Stimulated activated CD8-positive, alpha-beta memory T cell treated with anti-CD3 and anti-CD28 coated beads, Interleukin-4, amount 100 ng/mL, for 1 hour (primary cell): ENCODE measurements at places on chromosomes 1 and 21.

- no peak for DNase-seq
Measured at GRCh38 chr1:172837816-172838679, 179.1 kb downstream of the FASLG start.

- DNase-seq, result no peak
Measured at GRCh38 chr1:40699787-40700186, 8.3 kb downstream of the NFYC start.

DNA sequence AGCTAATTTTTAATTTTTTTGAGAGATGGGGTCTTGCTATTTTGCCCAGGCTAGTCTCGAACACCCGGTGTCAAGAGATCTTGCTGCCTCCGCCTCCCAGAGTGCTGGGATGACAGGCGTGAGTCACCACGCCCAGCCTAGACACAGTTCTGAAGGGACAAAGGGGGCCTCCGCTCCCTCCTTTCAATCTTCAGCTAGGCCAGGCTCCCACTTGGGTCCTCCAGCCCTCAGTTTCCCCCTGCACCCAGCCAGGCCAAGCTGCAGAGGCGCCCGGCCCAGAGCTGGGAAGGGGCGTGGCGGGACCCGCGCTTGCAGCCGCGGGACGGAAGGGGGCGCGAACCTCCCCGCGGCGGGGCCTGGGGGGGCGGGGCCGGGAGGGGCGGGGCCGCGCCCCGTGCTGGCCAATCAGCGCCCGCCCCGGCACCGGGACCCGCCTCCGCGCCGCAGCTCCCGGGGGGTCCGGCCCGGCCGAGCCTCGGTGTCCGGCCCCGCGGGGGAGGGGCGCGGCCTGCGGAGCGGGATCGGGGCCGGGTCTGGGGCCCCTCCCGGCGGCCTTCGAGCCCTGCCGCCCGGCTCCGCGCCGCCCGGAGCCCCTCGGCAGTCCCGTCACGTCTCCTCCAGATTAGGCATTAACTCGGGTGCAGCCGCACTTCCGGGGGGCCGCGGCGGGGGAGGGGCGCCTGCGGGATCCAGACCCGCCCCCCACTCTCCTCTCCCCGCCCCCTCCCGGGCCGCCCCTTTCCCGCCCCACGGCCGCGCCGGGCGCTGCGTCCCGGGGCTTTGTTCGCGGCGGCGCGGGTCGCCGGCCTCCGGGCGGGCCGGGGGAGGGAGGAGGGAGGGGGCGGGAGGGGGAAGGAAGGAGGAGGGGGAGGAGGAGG is 559 bp upstream of the AGRN start:
- DNase-seq, result peak; percentile 43

DNA sequence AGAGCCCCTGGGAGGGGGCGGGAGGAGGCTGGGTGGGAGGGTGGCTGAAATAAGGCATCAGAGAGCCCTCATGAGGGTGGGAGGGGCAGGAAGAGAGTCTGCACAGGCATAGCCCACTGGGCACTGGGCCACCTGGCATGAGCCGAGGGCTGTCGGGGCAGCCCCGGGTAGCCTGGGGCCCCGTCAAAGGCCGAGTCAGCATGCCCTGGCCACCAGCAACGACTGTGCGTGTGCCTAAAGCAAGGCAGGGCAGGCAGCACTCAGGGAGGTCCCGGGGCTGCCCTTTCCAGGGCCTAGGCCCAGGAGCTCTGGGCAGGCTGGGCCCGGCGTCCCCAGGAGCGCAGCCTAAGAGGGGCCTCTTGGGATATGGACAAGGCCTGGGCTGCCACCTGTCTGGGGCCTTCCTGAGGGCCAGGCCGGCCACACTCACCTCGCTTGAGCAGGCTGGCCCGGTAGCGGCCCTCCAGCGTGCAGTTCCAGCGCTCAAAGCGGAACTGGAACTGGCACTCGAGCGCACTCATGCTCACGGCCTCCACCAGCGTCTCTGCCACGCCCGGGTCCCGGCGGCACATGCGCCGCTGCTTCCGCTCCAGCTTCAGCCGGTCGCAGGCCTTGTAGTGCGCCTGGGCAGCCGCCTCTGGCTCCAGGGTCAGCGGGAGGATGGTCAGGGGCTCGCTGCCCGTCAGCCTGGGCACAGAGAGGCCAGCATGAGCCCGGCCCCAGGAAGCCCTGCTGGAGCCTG is 22.7 kb downstream of the WNT9A start:
- no peak for DNase-seq

GRCh38 chr1:201538612-201539551 is at the start of gene NAV1:
Gene NAV1 (plus strand): TSS chr1:201539127. CDS start chr1:201622885, 83,758 bp downstream.
- DNase-seq, result no peak

GRCh38 chr21:15825700-15826099 is 95.9 kb downstream of the USP25 start:
- no peak for DNase-seq

DNA sequence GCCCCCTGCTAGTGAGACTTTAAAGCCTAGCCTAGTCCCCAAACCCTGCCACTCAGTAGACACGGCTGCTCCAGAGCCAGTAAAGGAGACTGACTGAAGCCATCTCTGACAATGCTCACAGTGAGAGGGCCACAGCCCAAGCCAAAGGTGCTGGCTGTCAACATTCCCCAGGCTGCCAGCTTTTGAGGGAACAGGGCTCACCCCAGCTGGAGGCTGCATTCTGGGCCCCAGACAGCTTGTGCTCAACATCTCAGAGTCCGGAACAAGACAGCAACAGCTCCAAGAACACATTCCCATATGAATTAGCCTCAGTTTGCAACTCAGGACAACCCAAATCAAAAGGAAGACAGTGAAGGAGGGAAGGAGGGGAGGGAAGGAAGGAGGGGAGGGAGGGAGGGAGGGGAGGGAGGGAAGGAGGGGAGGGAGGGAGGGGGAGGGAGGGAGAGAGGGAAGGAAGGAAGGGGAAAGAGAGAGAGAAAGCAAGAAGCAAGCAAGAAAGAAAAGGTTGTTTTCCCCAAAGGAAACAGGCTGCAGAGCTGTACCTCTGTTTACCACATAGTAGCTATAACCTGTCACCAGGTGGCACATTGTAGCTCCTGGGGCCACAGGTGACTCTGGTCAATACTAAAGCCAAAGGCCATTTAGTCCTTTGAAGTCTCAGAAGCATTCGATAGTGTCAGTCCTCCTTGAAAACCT is 5.4 kb downstream of the ARTN start:
- DNase-seq, result no peak

GRCh38 chr1:199352351-199352750 is 675.2 kb upstream of the NR5A2 start:
- DNase-seq, result no peak

DNA sequence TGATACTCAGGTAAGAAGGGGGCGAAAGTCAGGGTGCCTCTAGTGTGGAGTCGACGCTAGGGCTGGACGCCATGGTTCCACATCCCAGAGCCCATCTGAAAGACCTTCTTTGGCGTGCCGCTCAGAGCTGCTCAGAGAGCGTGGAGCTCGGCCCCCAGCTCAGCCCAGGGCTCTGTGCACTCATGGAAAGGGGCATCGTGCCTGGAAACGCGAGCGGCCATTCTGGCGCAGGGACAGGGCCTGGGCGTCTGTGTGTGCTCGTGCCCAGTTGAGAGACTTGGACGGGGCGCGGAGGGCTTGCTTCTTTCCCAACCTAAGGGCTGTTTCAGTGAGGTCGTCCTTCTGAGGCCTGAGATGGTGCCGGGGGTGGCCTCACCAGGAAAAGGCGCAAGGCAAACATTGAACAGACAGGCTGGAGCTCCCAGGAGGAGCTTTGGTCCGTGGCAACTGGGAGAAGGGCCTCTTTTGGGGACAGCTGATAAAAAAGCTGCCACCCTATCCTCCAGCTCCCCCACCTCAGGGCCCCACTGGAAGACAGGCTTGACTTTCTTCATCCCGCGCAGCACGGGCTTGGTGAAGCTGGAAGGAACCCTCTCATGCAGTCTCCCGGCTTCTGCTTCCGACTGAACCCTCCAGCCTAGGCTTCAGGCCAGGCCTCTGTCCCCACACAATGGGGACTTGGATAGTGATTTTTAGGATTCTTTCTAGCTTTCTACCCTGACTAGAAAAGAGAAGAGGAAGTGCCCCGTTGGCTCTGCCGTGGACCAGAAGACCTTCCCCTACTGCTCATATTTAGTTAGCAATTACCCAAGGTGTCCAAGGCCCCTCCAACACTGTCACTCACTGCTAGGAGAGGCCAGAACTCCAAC is 77.1 kb downstream of the CD58 start:
- DNase-seq, result no peak

GRCh38 chr1:185062710-185063370 is 17.5 kb downstream of the RNF2 start:
- DNase-seq, result no peak

DNA sequence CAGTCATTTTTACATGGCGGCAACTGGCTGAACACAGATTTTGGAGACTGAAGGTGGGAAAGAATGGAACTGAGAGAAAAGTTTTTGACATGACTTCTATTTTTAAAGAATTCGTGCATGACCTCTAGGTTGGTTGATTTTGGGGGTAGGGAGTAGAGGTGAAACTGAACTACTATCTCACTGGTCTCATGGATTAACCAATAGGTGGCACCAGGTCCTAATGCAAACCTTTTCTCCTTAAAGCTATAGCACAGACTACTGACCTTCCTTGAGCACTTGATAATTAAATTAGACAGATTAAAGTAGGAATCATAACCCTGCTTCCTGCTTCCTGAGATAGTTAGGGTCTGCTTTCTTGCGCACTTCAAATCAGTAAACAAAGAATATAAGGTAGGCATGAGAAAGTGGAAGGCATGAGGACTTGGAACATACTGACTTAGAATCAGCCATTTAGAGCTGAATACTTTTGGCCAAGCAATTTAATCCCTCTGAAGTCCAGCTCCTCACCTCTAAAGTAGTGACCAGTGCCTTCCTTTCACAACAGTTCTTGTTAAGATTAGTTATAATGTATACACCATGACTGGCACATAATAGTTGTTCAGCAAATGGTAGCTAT is 206.0 kb downstream of the CENPF start:
- DNase-seq, result no peak

DNA sequence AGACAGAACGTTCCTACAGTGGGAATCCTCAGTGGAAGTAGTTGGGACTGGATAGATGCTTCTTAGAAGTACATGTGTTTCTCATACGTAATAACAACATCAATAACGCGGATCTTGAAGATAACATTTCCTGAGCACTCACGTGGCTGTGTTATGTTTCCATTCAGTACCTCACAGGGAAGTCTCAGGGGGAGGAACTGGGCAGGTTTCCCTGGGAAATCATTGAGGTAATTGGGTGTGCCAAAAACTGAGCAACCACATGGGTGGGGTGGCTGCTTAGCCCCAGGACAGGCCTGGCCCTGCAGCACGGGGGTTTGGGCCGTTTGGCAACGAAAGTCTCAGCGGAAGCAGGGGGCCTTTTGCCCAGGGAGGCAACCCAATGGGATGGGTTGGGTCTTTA is 133.8 kb downstream of the ZSCAN20 start:
- no peak for DNase-seq

DNA sequence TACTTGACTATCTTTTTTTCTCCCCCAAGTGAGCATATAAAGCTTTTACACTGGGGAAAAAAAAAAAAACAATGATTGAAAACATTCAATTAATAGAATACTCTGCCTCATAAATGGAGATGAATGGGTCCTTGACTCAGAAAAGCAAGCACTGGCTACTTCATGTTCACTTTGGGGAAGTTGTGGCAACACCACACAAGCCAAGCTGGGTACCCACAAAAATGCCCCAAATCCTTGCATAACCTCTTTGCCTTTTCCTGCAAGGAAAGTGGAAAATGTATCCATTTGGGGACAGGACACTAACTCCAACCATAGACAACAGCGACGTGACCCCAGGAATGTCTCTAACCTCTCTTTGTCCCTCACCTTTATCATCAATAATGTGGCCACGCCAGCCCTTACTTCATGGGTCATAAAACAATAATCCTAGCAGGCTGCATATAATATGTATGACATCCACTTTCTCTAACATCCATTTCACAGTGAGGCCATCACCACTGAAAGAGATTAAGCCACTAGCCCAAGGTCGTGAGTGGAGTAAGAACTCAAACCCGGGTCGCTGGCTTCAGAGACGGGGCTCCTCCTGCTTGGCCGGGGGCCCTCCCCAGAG is 2.3 kb downstream of the ECE1 start:
- DNase-seq, result no peak

DNA sequence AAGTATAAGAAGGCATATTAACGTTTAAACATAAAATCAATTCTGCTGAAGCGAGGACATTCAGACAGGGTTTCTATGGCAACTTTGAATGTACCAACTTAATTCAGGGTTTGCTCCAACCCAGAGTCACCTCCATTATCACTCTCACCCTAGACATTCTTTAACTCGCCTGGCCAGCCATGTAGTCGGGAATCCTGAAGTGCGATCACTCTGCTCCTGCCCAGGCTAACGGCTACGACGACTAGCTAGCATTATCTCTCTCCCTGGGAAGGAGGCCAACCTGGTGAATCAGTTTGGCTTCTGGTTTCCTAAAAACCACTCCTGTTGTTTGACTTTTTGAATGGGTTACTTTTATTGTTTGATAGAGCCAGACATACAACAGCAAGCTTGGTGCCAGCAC is 38.9 kb upstream of the ZBTB18 start:
- no peak for DNase-seq

GRCh38 chr21:18985584-18985983 is 582.0 kb upstream of the TMPRSS15 start:
- DNase-seq, result no peak

GRCh38 chr21:45918835-45919447 is 62.6 kb upstream of the COL6A1 start:
- DNase-seq, result no peak

DNA sequence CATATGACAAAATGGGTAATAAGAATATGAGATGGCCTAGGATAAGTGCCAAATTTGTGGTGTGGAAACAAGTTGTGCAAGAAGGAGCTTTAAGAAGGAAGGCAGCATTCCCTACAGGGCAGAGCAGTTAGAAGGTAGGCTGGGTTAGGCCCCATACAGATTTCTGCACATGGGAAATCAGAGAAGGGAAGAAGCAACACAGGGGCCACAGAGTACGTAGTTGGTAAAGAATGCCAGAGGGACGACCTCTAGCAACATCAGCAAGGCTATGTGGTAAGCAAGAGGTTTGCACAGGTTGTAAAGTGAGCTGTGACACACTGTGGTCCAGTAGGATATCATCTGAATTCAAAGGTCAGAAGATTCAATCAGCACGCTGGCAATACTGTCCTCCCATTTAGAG is 765.6 kb upstream of the B3GALT2 start:
- no peak for DNase-seq

DNA sequence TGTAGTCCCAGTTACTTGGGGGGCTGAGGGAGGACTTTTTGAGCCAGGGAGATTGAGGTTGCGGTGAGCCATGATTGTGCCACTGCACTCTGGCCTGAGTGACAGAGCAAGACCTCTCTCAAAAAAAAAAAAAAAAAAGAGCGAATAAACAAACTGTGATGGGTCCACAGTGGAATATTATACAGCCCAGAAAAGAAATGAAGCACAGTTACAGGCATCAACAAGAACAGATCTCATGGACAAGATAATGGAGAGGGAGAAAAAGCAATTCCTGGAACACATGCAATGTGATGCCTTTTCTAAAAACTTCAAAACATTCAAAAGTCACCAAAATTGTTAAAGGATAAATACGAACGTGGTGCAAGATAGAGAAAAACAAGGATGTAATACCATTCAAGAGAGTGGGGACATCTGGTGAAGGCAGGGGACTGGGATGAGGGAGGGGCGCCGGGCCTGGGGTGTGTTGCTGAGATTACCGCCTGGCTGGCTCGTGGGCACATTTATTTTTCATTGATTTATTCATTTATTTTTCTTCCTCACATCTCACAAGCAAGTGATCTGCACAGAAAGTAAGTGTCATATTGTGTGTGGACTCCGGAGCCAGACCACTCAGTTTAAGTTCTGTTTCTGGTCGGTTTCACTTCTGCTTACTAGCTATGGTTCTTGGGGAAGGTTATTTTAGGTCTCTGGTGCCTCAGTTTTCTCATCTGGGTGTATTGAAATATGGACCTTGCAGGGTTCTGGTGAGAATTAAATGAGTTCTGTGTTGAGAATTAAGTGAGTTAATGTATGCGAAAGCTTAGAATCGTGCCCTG is 30.1 kb downstream of the ABCG1 start:
- DNase-seq, result no peak
